Activated CD4-positive, alpha-beta T cell treated with anti-CD3 and anti-CD28 coated beads, Interleukin-2, Interleukin-6, amounts not matched to agents 100 ng/mL and 50 ng/mL, durations not matched to agents 16 hours and 8 hours (primary cell): ENCODE measurements at places on chromosomes 12 and 14.

- no peak for DNase-seq
Measured at GRCh38 chr12:79601908-79602307, 88.9 kb downstream of the PAWR start.

DNA sequence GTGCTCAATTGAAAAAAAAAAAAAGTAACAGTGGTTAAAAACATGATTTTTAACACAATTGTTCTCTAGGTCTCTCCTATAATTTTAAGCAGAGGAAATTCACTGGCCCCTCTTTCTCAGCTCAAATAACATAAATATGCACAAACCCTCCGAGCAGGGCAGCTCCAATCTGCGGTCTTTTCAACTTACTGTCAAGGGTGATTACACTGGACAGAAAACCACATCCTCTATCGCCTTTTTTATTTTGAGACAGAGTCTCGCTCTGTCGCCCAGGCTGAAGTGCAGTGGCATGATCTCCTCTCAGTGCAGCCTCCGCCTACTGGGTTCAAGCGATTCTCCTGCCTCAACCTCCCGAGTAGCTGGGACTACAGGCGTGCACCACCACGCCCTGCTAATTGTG lies 16.5 kb upstream of the GABARAPL1 start:
- no peak for DNase-seq

- DNase-seq, result peak; percentile 42
Measured at GRCh38 chr12:103498990-103499389, 3.2 kb upstream of the C12orf42 start.

DNA sequence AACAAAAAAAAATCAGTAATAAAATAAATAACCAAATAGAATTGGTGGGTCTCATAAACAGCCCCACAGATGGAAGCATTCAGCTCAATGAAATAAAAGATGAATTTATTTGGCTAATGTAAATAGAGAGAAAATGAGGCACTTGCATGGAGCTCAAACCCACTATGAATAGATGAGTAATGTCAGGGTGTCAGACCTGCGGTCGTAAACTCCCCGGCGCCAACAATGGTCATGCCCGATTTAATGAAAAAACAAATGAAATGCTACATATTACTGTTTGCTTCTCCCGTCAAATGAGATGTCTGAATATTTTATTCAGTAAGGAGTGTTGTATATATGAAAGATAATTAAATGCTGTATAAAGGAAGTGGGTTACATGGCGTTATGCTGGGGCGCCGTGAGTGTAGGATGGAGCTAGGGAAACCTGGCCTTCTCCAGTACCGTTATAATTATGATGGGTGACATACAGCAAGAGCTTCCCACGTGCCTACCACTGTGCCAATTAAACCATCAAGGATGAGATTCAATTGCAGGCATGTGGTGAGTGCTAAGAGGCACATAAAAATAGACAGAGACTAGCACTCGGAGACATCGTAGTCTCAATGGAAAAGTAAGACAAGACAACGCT lies 648.1 kb downstream of the BCL11B start:
- no peak for DNase-seq

GRCh38 chr14:22422238-22422637 lies 166.8 kb downstream of the DAD1 start:
- no peak for DNase-seq

- DNase-seq, result no peak
Measured at GRCh38 chr14:102975662-102976061, 53.2 kb downstream of the AMN start.

- DNase-seq, result no peak
Measured at GRCh38 chr12:2082321-2082720, 29.5 kb downstream of the CACNA1C start.

DNA sequence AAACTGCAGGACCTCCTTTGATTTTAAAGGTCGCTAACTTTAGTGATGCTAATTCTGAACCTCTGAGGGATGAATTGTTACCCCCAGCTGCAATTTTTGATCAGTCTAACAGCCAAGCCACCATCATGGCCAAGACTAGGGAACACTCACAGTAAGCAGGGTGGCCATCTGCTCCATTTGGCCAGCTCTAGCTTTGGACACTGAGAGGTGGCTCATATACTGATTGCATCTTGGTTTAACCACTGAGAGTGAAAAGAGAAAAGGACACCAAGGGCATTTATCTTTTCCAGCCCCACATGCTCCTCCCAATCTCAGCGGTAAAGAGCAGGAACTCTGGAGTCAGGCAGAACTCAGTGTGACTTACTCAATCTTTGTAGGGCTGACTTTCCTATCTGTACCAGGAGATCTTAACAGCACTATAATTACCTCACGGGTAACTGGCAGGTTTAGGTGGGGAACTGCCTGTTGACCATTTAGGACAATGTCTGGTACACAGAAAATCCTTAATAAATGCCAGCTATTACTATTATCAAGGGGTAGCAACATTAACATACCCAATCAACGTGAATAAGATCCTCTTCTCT lies 6.2 kb downstream of the LPCAT3 start:
- DNase-seq, result no peak

- DNase-seq, result no peak
Measured at GRCh38 chr12:125243811-125244210, 178.6 kb downstream of the AACS start.

GRCh38 chr12:1876086-1876485 lies 42.4 kb downstream of the CACNA2D4 start:
- DNase-seq, result no peak

DNA sequence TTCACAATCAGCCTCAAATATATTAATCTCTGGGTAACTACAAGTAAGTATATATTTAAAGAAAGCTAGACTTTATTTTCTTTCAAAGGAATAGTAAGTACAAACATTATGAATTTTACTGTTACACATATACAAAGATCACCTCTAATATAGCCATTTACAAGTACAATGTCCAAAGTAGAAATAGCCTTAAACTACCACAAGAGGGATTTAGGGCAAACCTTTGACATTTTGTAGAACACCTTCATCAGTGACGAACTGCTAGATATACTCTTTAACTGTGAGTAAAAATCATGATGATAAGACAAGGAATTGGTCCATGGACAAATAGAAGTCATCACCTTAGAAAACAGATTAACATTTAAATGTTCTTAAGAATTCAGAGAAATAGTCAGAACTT lies 69.8 kb downstream of the CNTN1 start:
- DNase-seq, result no peak

- DNase-seq, result no peak
Measured at GRCh38 chr12:7136676-7137075, 6.5 kb downstream of the CLSTN3 start.

GRCh38 chr12:54276368-54276767 lies 3.6 kb downstream of the CBX5 start:
- DNase-seq, result peak; percentile 31

- no peak for DNase-seq
Measured at GRCh38 chr14:85124631-85125290, 405.2 kb upstream of the FLRT2 start.

DNA sequence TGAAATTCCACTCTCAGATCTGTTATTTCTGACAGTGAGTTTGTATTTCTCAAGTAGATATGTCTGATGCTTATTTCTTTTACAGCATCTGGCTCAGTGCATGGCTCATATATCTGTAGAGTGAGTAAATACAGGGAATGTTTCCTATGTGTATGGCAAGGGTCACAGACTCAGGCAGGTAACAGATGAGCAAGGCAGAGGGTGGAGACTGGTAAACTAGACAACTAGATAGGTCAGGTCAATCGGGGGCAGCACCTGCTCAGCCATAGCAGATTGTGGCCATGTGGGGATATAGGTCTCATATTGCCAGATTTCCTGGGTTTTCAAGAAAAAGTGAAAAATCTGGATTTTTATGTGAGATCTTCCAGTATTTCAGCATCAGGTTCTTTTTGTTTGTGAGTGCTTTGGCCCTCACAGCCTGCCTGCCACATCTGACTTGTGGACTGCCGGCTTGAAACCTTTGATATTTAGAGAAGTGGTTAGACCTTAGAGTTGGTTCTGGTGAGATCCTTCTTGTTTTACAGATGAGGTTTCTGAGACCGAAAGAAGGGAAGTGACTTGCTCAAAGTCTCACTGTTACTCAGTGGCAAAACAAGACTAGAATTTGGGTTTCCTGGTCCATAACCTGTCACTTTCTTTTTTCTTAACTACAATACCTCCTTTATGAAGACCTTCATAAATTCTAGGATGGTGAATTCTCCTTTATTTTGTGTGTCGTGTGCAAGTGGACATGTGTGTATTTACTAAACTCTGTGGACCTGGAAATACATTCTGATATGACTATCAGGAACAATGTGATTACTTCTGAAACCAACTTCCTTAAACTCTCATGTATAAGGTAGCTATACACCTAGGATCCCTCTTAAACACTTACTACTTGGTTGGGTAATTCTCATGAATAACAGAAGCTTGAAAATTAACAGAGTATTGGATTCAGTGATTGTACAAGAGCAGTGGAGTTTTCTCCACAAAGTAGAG lies 34.4 kb downstream of the PROX2 start:
- peak; percentile 77 for DNase-seq

DNA sequence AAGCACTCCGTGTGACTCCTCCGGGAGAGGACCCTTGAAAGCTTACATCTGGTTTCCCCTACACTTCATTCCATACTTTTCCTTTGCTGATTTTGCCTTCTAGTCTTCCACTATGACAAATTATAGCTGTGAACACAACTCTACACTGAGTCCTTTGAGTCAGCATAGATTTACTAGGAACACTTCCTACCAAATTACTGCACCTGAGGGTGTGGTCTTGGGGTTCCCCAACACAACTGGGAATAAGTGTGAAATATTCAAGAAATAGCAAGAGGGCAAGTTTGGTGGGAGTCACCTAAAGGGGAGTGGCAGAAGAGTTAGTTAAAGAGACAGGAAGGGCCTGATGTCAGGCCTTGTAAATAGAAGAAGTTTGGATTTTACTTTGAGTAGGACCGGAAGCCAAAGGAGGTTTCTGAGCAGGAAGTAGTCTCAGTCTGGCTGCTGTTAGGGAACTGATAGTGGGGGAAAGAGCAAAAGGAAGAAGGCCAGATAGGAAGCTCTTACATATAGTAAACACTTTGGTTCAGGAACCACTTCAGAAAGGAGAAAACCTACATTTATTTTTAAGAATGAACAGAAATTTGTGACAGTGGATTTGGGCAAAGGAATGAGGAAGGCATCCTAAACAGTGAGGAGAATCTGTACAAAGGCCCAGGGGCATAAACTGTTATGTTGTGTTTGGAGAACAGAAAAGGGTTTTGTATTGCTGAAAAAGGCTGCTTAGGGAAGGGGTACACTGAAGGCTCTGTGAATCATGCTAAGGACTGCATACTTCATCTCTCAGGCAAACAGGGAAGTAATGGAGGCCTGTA lies 14.2 kb downstream of the SEL1L start:
- DNase-seq, result peak; percentile 61

DNA sequence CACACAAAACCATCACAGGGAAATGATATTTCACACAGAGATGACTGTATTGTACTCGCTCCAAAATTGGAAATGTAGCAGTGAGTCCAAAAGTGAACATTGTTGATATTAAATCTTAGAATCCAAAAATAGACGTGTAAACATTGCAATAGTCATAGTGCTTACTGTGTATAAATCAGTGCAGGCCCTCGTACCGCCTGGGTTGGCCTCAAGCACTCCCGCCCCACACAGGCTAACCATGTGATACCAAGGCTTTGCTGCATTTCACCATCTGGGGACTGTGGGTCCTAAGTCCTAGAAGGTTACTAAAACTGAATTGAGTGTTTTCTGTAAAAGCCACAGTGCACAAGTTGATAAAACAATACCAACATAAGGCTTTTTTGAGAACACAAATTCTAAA lies 107.3 kb downstream of the PPP2R5E start:
- DNase-seq, result no peak

GRCh38 chr12:41784957-41785356 lies 359.7 kb downstream of the GXYLT1 start:
- DNase-seq, result no peak

DNA sequence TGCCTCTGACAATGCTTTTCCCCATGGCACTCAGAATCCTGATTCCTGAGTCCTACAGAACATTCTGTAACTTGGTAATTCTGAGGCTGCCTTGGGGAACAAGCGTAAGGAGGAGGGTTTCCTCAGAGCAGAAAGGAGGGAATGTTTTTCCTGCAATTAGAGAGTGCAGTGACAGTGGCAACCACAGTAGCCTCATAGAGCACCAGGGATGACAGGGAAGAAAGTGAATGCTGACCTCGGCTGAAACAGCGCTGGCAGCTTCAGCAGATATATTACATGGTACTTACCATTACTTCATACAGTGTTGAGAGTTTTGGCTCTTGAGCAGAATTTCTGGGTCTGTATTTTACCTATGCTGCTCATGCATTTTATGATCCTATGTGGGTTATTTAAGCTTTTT lies 757.1 kb downstream of the NRXN3 start:
- no peak for DNase-seq

- DNase-seq, result no peak
Measured at GRCh38 chr12:578748-579419, 84.4 kb downstream of the NINJ2 start.

DNA sequence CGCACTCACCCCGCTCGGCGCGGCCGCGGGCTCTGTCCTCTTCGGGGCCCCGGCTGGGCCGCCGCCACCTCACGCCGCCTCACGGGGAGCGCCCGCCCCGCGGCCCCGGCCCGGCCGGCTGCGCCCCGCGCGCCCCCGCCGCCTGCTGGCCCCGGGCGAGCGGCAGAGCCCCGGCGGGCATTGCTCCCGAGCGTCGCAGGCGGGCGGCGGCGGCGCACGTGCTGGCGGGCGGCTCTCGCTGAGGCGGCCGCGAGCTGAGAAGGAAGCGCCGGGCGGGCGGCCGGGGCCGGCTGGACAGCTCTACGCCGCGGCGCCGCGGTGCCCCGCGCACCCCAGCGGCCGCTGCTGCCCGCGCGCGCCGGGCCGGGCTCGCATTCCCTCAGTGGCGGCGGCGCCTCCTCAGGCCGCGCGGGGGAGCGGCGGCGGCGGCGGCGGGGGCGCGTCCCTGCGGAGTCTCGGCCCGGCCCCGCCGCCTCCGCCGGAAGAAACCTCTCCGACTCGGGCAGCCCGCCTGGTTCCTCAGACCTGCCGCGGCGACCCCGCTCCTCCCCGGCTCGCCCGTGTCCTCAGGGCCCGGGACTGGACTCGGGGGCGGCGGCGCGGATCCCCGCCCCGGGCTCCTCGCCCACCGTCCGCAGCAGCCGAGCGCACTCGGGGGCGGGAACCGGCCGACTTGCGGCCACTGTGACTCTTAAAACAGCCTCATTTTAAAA lies at the start of gene PITPNM2:
PITPNM2 (minus strand) TSS at position 347 of the 713 bp plus-strand sequence. CDS start 116,500 bp downstream, outside the sequence.
- peak; percentile 60 for DNase-seq

- peak; percentile 25 for DNase-seq
Measured at GRCh38 chr12:93109551-93110203, 180.6 kb upstream of the EEA1 start.

DNA sequence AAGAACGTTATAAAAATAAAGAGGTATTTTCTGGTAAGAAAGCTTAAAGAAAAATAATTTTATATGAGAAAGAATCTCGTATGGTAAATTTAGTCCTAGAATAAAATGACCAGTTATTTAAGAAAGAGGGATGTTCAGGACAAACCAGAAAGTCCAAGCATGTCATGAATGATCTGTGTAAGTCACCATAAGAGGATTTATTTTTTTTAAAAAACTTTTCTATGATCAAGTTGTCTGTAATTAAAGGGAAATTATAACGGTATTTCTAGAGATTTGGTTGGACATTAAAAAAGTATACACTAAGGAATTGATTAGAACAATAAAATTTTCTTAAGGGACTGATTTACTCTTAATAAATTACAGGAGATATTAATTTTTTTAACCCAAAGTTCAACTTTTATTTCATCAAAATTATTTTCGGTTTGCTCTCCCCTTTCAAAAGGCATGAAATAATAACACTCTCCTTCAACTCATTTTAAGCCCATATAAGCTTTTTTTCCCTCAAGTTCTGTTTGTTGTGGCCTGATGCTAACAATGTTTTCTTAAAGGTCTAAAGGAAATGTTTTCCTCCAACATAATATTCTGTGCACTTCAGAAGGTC lies 49.9 kb upstream of the CPSF6 start:
- no peak for DNase-seq
